Left renal cortex interstitium (tissue), 4 donors: ENCODE measurements at places on chromosomes 12 and 14.

DNA sequence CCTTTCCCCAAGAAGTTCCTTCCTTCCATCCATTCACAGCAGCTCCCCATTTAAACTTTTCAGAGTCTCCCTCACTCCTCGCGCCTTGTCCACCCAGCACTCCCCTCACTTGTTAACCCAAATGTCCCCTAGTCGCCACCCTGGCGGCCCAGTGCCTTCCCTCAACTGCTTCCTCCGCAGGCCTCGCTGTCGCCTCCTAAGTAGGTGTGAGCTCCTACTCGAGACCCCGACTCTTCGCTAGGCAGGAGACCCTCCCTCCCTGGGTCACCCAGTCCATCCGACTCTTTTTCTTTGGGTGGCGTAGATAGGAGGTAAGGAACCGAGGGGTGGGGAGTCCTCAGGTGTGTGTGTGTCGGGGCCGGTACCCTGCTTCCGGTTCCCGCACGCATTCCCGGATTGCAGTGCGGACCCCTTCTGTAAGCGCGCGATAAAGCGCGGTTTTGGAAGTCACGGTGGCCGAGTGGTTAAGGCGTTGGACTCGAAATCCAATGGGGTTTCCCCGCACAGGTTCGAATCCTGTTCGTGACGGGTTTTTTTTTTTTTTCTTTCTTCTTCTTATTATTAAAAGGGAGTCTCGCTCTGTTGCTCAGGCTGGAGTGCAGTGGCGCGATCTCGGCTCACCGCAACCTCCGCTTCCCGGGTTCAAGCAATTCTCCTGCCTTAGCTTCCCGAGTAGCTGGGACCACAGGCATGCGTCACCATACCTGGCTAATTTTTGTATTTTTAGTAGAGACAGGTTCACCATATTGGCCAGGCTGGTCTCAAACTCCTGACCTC is 823 bp upstream of the SMARCC2 start:
- DNase-seq: peak; percentile 87

DNA sequence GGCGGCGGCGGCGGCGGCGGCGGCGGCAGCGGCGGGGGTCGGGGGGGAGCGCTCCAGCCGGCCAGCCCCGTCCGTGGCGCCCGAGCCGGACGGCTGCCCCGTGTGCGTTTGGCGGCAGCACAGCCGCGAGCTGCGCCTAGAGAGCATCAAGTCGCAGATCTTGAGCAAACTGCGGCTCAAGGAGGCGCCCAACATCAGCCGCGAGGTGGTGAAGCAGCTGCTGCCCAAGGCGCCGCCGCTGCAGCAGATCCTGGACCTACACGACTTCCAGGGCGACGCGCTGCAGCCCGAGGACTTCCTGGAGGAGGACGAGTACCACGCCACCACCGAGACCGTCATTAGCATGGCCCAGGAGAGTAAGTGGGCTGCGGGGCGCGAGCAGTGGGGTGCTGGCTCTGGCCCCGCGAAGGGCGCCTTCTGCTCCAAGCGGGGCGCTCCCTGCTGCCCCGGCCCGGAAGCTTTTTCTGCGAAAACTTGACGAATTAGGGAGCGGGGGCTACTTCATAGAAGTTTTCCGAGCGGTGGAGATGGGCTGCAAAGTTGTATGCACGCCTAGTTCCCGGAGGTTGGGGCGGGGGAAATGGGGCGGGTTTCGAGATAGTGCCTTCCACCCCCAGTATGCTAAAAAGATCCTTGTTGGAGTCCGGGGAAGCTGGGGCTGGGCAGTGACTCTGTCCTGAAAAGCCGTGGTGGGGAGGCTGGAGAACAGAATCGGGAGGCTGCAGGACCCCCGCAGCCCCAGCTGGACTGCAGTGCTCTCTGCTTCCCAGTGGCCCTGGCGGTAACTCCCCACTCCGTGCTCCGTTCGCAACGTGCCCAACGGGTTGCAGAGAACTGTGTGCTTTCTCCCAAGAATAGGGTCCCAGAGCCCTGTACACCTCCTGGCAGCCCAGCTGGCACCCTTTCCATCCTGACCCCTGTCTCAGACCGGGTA is 751 bp downstream of the GDF11 start:
- no peak for DNase-seq

DNA sequence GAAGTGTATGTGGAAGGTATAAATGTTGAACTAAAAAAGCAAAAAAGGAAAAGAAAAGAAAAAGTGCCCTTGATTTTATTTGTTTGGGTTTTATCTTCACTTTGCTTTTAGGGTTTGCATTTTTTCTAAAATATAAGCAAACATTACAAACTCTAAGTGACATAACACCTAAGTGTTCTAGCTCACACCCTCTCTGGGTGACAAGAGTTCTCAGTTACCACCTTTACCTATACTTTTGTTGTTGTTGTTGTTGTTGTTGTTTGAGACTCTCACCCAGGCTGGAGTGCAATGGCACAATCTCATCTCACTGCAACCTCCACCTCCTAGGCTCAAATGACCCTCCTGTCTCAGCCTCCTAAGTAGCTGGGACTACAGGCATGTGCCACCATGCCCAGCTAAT is 13.0 kb downstream of the KLRG1 start:
- no peak for DNase-seq

DNA sequence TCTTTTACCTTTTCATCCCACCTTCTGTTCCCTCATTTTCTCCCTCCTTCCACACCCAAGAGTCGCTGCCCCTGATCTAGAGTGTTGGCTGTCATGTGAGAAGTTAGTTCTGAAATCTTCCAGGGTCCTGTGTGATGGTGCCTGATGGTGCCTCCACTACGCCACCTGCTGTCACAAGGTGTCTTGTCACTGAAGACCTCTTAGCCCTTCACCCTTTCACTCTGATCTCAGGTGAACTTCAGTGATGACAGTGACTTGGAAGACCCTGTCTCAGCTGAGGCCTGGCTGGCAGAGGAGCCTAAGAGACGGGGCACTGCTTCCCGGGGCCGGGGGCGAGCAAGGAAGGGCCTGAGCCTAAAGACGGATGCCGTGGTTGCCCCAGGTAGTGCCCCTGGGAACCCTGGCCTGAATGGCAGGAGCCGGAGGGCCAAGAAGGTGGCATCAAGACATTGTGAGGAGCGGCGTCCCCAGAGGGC is 7.6 kb upstream of the PFDN5 start:
- DNase-seq: no peak

GRCh38 chr12:58095002-58095401 is 153.6 kb downstream of the ATP23 start:
- DNase-seq: no peak
